ENCODE measurements at places on chromosomes 6 and 20.

DNA sequence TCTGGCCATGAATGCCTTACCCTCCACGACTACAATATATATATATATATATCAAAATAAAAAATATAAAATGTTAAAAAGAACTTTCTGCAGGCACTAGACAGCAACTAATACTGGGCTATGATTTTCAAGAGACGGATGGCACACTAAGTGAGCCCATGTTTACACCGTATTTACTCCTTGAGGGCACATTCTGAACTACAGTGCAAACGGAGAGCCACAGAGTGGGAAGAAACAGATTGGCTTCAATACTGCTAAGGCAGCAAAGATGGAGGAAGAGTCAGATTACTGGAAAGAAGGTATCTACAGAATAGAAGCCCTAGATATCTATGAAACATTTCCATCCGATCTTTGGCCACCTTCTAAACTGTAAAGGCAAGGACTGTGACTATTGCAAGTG lies 330.3 kb downstream of the HTR1B start:
- DNase-seq = no peak

DNA sequence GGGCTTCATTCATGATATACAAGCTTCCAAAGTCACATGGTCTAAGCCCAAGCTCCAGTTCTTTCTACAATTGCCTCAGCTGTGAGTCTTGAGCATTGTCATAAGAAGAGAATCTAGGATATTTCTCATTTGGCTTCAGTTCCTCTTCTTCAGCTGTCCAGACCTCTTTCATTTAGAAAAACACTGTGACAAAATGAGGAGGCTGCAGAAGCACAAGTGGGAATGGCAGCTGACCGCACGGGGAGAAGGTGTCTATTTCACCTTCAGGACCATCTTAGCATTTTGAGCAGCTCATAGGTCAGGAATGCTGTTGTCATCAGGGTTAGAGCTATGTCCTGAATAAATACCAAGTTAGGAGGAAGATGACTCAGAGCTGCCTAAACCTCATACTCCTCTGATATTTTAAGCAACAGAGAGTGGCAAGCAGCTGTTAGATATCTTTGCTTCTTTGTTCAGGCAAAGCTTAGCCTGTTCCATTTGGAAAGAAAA lies 390.1 kb upstream of the CITED2 start:
- DNase-seq = no peak

DNA sequence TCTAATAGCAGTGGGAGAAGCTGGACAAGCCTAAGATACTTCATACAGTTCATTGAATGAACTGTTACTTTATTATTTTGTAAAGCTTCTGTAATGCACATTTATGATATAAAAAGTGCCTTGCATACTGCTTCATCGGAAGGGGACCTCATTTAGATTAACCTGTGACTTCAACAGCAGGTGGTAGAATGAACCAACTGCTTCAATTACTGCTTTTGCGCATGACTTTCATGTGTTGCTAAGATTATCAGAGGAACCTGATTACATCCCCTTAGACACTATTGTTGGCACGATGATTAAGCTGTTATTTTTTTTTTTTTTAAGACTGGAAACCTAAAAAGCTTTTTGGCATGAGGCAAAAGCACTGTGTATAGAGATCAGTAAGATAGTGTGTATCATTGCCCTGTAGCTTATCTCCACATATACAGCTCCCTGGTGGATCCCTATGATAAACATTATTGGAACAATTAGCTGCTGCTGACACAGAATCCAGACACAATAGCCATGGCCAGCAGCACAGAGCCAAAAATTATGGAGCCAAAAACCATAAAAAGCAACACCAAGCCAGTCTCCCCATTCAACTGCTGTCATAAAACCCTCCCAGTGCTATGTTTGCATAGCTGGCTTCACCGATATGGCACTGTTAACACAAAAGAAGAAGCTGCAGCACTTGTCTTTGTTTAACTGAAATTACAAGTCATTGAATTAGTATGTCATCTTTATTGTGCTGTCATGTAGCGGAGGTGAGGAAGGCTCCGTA lies 731.6 kb upstream of the MMS22L start:
- DNase-seq = no peak

DNA sequence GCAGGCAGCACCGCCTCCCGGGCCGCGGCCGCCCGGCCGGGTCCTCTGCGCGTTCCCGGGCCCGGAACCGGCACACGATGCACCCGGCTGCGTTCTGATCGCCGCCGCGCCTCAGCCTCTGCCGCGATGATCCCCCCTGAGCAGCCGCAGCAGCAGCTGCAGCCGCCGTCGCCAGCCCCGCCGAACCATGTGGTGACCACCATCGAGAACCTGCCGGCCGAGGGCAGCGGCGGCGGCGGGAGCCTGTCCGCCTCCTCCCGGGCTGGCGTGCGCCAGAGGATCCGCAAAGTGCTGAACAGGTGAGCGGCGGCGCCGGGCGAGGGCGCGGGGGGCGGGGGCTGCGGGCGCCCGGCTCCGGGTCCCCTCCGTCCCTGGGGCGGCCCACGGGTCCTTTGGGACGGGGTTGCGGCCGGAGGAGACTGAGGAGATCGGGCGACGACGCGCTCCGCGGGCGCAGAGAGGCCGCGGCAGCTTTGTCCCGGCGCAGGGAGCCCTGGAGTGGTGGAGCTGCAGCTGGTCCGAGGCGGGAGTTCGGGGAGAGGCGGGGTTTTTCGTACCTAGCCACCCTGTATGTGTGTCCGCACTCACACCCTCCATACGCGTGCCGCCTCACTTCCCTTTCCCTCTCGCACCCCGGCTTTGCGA lies 659 bp downstream of the SLC35F1 start:
- DNase-seq = no peak

DNA sequence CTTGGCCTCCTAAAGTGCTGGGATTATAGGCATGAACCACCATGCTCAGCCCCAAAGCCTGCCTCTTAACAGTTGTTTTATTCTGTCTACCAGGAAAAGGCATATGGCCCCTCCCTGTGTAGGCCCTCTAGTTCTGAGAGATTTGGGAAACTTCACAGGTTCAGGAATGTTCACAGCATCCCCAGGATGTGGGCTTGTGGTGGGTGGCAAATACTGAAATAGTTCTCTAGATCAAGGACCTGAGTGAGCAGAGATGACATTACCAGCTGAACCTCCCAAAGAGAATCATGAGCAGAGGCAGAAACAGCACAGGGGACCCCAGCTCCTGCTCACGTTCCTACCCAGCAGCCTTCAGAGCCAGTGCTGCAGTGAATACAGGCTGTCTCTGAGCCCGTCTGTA lies 99.6 kb downstream of the SSR1 start:
- no peak for DNase-seq

DNA sequence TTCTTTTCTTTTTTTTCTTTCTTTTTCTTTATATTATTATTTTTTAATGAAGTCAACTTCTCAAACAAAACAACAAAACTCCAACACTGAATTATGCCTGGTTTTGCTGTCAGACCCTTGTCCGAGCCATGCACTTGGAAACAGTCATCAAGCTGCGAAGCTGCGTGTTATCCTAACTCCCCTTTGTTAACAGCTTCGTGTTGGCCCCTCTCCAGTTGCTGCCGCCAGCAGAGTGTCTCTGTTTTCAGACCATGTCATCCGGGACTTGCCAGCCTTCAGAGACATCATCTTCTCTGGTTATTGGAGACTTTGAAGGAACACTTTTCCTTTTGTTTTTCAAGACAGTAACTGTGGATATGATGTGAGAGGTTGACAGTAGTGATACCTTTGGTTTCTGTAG lies 83.1 kb downstream of the TRMT11 start:
- DNase-seq = no peak

GRCh38 chr6:132614554-132614953 lies 9.5 kb downstream of the TAAR2 start:
- no peak for DNase-seq

- DNase-seq = no peak
Measured at GRCh38 chr6:41181566-41181965, 18.6 kb upstream of the TREM2 start.

DNA sequence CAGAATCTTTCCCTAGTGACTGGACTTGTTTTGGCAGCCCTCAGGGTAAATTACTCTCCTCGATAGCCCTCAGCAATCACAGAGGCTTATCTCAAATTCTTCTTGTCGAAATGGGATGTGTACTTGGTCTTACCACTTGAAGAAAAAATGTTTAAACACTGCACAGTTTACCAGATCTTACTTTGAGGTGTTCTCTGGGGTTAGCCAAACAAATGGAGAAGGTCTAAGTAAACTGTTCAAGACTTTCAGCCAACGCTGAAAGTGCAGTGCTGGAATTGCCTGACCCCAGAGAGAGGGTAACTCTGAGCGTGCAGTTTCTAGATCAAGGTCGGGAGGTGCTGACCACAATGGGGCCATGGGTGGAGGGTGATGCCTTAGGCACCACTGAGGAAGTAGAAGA lies 39.2 kb downstream of the MYLIP start:
- no peak for DNase-seq

- no peak for DNase-seq
Measured at GRCh38 chr6:52135217-52135616, 47.8 kb upstream of the PKHD1 start.

DNA sequence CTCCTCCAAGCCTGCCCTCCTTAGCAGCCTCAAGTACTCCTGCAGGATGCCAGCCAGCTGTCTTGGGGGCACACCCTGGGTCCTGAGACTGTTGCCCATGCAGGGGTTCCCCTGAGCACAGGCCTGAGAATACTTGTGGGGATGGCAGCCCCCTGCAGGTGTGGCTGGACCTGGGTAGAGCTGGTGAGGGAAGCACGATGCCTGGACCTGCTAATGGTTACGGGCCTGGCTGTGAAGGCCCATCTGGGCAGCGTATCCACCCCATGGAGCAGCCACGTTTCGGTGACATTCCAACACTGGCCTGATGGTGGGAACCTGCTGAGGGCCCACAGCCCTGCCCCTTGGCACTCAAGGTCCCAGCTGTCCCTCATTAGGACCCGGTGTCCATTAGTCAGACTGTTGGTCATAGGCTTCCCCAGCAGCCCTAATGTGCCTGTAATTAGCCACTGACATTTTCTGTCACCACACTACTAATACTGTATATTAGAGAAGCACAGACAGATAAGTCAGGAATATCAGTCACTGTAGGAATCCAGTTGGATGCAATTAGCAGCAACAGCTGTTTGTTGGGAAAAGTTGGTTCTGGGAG lies 20.3 kb downstream of the CCDC167 start:
- DNase-seq = no peak

DNA sequence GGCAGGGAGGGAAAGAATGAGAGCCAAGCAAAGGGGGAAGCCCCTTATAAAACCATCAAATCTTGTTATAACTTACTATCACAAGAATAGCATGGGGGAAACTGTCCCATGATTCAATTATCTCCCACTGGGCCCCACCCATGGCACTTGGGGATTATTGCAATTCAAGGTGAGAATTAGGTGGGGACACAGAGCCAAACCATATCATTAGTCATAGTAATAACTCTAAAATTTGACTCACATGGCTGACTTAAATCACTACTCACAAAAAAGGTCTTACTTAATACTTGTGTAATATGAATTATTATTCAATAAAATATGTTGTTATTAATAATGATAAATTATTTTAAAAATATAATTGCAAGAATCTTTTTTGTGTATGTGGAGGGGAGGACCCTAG lies 178.1 kb upstream of the TCF21 start:
- DNase-seq = no peak

DNA sequence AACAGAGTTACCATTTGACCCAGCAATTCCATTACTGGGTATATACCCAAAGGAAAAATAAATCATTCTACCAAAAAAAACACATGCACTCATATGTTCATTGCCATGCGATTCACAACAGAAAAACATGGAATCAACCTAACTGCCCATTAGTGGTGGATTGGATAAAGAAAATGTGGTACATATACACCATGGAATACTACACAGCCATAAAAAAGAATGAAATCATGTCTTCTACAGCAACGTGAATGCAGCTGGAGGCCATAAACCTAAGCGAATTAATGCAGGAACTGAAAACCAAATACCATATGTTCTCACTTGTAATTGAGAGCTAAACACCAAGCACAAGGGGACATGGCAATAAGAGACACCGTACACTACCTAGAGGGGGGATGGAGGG lies 12.5 kb downstream of the RALGAPA2 start:
- DNase-seq = no peak

DNA sequence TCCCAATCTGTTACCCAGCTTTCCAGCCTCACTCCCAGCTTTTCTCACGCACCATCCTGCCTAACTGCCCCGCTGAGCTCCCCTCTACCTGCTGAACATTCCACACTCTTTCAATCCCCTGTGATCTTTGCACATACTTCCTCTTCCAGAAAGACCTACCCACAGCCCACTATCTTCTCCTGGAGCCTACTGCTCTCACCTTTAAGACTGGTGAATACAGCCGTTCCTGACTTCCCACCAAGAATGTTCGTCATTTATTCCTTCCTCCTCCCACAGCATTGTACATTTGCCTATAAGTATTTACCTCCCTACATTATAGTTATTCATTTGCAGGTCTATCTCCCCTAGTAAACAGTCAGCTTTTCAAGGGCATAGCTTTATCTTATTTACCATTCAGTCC lies 61.9 kb upstream of the MBOAT1 start:
- DNase-seq = no peak

DNA sequence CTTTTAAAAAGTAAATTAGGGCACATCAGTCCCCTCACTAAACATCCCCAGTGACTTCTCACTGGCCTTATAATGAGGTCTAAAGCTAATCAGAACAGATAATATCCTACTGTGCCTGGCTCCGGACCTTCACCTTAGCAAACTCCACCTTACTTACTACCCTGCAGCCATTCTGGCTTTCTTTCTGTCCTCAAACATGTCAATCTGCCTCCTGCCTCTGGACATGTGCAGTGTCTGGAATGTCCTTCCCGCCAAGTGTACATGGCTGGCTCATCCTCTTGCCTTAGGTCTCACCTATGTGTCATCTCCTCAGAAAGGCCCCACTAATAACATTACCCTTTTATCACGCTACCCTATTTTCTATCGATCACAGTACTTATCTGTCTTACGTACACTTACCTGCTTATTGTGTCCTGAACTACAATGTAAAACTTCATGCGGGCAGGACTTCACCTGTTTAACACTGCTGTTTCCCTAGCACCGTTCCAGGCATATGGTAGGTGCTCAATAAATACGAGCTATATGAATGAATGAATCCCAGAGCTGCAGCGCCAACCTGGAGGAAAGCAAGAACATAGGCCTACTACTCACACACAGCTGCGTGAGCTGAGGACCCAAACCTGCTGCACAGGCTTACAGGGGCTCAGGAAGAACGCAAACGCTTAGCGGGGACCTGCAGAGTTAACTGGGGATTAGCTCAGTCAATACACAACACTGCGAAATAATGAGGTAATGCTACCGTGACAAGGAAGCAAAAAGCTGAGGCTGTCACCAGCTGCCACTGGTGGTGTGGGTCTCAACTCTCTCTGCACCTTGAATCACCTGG lies 991 bp downstream of the UQCC2 start:
- no peak for DNase-seq

- DNase-seq = no peak
Measured at GRCh38 chr20:3221398-3222226, 12.3 kb downstream of the ITPA start.

DNA sequence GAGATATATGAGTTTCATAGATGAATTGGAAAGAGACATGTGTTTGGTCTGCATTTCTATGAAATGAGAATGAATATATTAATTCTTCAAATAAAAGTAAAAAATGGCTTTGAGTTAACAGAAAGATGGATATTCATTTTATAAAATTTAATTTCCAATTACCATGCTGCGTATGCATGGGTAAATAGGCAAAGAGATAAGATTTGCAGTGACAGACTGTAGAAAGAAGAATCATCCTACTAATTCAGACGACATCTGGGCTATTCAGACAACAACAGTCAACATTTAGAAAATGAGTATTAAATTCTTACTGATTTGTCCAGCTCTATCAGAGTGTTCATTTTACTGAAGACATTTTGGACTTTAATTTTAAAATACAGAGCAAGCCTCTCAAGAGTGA lies 602.2 kb upstream of the NRSN1 start:
- DNase-seq = no peak
